Ecto neural progenitor cell (in vitro differentiated cells): ENCODE measurements at places on chromosomes 1 and 21.
A peak's percentile ranks its signal among the peaks of the same experiment; 100 is the strongest.

- no peak for DNase-seq
Observed at GRCh38 chr21:46027851-46028493, 46.4 kb downstream of the COL6A1 start.

DNA sequence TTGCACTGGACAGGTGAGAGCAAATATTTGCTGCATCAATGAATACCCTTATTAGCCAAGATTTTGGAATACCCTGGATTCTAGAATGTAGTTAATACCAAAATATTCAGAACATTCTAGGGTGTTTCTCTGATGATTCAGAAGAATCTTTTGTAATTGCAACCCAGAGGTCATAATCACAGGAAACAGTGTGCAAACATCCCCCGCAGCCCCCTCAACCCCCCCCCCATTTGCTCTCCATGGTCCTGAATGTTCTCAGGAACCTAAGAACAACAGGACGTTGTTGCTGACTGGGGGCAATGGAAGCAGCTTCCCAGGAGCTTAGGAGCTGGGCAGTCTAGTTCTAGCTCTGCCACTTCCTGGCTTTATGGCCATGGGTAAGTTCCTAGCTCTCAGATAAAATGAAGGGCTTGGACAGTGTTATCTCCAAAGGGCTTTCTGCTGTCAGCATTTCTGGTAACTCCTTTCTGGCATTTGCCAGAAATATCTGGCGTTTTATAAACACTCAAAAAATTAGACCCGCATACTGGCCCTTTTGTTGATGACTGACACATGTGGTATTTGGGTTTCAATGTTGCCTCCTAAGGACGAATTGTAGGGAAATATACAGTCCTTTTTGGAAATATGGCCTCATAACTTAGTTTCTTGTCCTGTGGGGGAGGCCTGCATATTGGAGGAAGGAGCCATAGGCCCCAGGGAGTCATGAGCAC lies 178.6 kb downstream of the RRAGC start:
- no peak for DNase-seq

DNA sequence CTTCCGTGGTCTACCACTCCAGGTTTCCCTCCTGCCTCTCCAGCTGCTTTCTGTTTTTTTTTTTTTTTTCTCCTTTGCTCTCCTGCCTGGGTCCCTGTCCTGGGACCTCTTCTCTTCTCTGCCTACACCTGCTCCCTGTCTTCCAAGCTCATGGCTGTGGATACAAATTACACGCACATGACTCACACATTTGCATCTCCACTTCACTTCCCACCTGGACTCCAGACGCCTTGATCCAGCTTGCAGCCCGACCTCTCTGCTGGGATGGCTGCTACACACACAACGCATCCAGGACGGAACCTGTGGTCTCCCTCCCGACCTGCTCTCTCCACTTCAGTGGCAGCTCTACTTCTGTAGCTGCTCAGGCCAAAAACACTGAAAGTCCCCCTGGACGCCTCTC lies 44.4 kb upstream of the B3GALT5 start:
- DNase-seq, result no peak

DNA sequence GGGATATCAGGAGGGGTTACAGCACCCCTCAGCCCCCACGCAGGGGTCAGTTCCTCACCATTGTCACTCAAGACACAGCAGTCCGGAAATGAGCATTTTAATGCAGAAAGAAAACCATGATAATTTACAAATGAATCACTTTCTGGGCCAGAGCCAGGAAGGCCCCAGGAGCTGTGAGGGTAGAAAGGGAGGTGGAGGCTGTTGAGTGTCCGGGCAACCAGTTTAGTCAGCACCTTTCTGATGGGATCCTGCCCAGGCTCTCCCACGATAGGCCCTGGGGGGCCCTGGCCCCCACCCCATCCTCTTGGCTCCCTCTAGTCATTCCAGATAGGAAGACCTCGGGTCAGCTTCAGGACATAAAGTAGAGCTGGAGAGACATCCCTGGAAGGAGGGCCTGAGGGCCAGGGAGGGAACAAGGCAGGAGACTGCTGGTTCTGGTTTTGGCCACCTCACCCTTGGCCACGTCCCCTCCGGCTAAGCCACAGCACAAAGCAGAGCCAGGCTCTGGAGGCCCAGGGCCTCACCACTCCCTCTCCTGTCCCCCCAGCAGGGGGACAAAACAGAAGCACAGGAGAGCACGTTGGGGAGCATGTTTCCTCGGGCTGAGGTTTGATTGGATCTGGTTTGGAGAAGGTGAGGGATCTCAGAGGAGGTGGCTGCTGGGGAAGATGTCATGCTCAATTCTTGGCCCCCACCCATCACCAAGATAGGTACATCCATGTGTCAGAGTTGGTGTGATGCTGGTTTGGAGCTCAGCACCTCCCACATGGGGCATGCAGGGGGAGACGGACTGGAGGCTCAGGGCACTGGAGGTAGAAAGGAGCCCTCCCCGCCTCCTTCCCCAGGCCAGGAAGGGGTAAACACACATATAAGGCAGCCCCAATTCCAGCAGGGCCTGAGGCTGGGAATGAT lies 20.6 kb downstream of the ETNK2 start:
- no peak for DNase-seq

DNA sequence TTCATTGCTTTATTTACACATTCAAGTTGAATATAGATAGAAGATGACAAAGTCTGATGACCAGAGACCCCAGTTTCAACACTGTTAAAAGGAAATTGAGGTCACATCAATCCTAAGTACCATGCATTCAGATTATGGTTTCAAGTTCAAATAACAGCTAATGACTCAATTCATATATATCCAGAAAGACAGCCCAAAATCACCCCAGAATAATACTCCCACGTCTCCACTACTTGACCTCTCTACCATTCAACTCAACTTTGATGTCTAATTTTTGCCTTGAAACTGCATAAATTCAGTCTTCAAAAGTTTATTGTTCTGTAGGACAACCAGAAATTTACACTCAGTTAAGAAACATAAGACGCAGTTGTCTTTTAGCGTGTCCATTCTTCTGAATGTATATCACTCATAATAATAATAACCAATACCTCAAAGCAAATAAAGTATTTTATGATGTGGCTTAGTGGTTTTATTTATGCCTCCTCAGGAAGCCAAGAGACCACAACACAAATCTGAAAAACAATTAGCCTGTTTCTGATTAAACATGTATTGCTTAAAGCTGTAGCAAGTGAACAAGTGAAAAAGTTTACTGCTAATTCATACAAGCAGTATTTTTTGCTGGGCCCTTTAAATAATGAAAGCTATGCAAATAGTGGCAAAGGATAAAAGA lies 569.0 kb downstream of the LTN1 start:
- DNase-seq, result no peak

GRCh38 chr1:198606020-198606438 lies 32.8 kb upstream of the PTPRC start:
- no peak for DNase-seq

DNA sequence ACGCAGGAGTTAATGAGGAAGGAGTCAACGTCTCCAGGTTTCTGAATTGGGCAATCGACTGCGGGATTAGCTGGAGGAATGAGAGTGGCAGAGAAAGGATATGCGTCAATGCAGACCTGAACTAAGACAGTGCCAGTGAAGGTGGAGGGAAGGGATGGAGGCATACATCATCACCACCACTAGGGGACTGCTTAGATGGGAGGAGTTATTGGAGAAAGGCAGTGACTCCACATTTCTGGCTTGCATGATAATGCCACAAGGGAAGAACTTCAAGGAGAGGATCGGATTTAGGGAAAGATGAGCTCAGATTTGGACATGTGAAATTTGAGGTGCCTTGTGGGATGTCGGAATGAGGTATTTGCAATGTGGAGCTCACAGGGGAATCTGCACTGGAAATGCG lies 17.5 kb downstream of the VASH2 start:
- DNase-seq, result no peak

- no peak for DNase-seq
Observed at GRCh38 chr21:16117331-16117730, 387.5 kb downstream of the USP25 start.

- DNase-seq, result peak; percentile 34
Observed at GRCh38 chr1:180586671-180587155, 27.9 kb downstream of the OVAAL start.

GRCh38 chr21:42107881-42108553 lies 36.9 kb downstream of the UMODL1 start:
- peak; percentile 81 for DNase-seq

DNA sequence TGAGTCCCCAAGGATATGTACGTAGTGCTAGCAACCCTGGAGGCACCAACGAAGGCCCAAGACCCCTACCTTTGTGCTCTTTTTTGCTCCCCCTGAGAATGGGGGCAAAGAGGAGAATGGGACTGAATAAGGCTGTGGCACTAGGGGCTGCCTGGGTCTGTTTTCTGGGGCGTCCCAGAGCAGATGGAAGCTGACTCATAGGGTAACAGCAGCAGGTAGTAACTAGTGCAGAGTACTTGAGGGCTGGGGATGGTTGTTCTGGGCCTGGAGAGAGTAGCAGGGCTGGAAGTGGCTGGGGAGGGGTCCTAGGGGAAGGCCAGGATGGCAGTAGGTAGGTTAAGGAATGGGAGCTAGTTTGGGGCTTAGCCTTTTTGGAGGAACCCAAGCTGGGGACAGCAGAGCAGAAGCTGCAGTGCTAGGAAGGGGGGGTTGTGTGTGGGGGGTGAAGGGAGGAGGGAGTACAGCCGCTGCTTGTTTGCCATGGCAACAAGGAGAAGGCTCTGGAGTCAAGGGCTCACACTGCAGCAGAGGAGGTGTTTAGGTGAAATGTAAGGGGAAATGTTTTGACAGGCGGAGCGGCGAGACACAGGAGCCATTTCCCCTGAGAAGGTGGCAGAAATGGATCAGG lies 1.8 kb downstream of the NCDN start:
- no peak for DNase-seq
